ENCODE measurements at places on chromosomes 7 and 10.

GRCh38 chr10:21280971-21281572, 244.4 kb downstream of the SKIDA1 start:
- DNase-seq: no peak

DNA sequence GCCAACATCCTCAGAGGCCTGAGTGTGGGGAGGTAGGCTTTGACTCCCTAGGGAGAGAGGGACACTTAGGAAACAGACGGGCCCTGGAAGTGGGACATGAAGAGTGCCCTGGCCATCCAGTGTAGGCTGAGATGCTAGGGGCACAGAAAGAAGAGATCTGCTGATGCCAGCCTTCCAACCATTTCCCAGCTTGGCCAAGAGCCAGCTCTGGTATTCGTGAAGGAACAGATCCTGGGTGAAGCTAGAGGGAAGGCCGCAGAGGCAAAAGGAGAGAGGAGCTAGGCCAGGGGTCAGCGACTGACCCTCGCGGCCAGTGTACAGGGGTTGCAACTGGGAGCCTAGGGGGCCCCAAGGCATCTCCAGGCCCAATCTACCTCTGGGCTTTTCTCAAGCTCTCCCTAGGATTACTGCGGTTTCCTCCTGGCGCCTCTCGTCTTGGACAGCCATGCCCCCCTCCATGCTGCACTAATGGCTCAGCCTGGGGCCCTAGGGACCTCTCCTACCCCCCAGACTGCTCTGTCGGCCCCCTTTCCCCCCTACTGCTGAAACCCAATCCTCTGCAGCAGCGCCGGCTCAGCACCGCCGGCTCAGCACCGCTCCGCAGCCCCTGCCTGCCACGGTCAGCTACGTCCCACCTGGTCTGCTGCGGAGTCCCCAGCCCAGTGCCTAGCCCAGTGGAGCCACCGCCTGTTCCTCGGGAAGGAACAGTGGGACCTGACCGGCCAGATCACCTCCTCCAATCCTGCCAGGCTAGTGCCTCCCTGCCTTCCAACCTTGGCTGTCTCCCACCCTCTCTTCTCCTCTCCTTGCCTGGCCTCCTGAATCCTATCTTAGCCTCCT, at the start of gene ASIC3:
TSS of gene ASIC3 (plus strand) at position 556 of the 840 bp plus-strand sequence. CDS start 355 bp downstream, outside the sequence.
- no peak for DNase-seq

DNA sequence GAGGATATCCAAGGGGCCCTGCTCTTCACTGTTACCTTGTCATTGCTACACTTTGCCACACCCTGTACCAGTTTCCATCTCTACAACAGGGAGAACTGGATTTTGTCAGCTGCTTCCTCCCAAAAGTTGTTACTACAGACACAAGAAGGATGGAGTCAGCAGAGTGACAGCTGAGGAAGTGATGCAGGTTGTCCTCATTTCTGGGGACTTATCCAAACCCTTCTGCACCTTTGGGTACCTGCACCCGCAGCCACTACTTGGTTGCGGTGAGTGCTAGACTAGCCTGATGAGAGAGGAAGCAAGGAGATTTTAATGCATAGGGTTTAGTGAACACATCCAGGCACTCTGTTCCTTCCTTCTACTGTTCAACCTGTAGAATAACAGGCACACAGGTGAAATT, 281.0 kb downstream of the RPS24 start:
- no peak for DNase-seq

DNA sequence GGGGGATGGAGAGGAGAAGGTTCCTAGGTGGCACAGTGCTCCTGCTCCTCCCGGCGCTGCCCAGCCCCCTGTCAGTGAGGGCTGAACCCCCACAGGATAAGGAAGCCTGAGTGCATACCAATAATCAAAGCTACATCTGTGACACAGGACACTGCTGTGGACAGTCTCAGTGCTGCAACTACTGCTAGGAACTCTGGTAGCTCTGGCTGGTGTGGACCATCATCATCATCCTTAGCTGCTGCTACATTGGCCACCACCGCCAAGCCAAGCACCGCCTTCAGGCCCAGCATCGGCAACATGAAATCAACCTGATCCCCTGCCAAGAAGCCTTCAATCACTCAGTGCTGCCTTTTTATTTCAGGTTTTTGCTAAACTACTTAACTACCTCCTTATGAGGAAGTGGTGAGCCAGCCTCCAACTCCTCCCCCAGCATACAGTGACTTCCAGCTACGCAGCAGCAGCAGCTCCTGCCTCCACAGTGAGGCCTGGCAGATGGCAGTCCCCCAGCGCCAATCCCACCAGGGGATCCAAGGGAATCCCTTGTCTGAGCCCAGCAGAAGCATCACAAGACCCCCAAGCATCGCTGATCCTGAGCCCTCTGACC, 32.1 kb upstream of the SLC26A4 start:
- DNase-seq: no peak

DNA sequence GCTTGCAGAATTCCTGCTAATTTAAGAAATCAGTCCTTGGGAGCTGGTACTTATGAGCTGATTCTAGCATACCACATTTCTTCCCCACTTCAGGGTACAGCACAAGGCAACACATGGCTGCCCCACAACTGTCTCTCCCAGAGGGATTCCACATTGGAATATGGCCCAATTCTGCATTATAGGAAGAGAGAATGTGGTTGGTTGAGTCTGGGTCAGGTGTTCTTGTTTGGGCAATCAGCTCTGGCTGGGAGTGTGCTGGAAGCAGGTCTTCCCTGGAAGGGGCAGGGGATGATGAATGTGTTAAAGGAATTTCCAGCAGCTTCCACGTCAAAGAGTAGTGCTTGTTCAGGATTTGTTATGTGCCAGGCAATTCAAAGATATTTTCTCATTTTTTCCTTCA, 95.7 kb downstream of the BUB3 start:
- no peak for DNase-seq

DNA sequence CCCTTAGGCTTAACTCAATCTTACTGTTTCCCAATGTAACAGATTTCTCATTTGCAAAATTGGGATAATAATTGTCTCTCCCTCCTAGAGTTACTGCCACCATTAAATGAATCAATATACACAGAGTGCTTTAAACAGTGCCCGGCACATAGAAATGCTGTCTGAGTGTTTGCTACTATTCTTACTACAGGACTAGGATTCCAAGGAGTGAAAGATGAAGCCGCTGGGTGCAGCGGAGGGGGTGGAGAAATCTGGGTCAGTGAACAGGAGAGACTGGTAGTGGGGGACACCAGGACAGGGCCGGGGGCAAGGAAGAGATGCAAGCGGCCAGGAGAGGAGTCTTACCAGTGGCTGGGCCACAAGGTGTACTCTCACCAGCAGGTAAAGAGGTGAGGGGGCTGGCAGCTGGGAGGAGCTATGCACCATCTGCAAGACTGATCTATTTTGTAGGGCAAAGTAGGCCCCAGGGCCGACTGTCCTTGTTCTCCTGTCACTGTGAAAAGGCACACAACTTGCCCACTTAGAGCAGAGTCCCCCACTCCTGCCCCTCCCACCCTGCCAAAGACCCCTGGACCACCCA, 18.5 kb upstream of the PRRT4 start:
- DNase-seq: no peak

DNA sequence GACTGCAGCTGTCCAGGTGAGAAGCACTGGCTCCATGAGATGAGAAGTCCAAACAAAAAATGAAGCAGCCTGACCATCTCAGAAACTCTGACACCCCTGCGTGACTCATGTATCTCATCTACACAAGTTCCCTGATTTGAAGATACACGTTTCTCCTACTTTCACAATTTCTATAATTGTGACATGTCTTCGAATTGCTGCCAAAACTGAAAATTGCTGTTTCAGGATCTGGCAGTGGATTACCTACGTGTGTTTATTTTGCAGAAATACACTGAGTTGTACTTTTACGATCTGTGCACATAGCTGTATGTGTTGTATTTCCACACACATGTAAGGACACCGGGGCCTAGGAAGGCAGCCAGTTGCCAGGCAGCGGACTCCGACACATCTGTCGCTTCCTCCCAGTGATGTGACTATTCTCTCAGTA, 53.2 kb downstream of the LARP4B start:
- DNase-seq: no peak

GRCh38 chr10:77580482-77580881, 57.1 kb downstream of the KCNMA1 start:
- no peak for DNase-seq

DNA sequence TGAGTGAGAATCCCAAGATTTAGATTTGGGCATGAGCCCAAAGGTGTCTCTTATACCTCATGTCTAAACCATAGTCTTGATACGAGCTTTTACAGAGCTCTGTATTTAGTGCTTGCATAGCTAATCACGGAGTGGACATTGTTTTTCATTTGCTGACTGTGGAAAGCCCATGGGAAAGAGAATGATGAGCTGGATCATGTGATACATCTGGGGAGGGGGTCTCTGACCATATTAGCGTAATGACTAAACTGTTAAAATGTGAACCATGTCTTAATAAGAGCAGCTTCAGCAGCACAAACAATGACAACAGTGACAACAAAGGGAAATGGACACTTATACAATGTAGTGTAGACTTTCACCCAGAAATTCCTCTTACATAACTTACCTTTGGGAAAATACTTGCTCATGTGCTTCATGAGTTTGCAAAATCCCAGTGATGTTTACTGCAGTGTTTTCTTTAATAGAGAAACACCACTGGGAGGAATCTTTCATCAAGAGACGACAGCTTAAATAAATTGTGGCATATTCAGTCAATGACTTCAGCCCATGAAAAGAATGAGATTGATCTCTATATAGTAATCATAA, 44.0 kb upstream of the ITGB1 start:
- no peak for DNase-seq

DNA sequence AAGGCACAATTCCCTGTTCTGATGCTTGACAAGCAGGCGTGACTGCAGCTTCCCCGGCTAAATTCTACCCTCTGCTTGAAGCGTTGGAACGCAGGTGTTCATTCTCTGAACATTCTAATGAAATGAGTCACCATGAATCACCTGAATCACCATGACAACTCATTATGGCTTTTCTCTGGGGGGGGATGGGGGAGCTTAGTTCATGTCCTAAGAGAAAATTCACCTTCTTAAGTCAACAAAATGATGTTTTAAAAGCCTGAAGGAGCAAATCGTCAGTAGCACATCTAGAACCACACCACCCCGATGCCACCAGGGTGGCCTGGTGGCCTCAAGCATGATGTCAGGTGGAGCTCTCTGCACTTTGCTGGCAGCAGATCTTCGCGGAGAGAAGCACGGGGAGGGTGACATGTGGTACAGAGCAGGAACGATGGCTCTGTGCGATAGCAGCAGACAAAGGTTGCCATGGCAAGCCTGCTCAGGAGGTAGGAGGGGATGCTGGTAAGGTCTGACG, 33.7 kb downstream of the DDC start:
- peak; percentile 83 for DNase-seq

DNA sequence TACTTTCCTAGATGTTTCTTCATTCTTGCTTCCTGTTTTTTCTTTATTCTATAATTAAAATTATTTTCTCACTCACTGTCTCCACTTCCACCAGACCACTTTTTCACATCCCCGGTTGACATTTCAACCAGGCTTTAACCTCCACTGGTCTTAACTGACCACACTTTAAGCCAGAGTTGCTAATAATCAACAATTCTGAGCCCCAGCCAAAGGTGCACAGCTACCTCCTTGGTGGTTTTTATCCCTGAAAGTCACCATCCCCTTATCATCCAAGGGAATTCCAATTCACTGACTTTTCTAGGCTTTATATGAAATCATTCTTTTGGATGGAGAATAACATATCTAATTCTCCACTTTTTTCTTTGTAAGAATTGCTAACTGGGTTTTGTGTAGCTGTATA, 138.9 kb downstream of the FRMD4A start:
- no peak for DNase-seq

GRCh38 chr7:19585761-19586160, 123.1 kb downstream of the POLR1F start:
- DNase-seq: no peak

DNA sequence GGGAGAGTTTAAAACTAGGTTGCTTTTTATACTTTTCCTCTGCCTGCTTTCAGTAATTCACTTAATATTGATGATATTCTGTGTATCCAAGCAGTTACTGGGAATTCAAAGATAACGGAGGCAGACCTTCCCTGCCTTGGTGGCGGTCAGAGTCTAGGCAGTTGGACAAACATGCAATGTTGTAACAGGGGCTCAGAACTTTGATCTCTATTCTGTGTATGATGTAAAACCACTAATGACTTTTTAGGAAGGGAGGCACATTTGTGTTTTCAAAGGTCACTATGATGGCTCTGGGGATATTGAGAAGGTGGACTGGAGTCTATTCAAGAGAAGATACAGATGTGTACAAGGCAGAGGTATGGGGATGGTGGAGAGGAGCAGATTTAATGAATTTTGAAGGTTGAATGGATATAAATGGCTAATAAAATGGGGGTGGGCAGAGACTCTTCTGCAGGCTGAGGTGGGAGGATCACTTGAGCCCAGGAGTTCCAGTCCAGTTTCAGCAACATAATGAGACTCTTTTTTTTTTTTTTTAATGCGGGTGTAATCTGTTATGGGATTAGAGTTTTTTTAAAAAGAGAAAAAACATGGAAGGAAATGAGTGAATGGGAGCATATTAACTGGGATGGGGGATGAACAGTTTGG, 5.7 kb upstream of the PON2 start:
- no peak for DNase-seq

GRCh38 chr7:112192236-112193154, 13.7 kb downstream of the DOCK4 start:
- DNase-seq: no peak

- no peak for DNase-seq
Measured at GRCh38 chr7:148327379-148327778, 263.2 kb upstream of the C7orf33 start.

DNA sequence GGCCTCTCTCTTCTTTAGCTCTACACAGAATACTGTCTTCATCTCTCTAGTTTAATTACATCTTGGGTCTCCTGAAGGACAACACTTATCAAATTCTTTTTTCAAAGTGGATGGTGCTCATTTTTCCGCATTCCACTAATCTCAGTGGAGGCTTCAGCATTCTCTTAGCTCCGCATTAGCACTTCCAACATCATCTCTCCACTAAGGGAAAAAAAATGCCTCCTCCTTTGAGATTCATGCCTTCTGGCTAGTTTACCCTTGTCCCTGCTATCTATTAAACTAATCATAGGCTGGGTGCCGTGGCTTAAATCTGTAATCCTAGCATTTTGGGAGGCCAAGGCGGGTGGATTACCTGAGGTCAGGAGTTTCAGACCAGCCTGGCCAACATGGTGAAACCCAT, 9.2 kb downstream of the PPP3CB start:
- DNase-seq: no peak

- DNase-seq: no peak
Measured at GRCh38 chr10:22456486-22456885, 111.2 kb downstream of the SPAG6 start.

DNA sequence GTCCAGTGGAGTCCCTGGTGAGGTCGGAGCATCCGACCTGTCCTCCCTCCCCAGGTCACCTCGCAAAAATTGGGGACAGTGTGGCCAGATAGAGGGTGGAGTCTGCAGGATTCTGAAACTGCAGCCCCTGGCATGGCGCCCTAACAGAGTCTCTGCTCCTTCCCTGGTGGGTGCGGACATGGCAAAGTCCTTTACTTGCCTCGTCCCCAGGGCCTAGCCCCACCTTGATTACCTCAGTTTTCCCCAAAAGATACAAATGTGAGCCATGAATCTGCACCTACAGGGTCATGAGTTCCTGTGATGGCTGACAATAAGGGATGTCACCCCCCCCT, 47.7 kb downstream of the NPVF start:
- DNase-seq: no peak

- DNase-seq: no peak
Measured at GRCh38 chr7:40571796-40572195, 437.0 kb downstream of the SUGCT start.

GRCh38 chr7:15016766-15017165, 114.2 kb upstream of the DGKB start:
- peak; percentile 78 for DNase-seq

- no peak for DNase-seq
Measured at GRCh38 chr7:94176694-94177200, 172.6 kb upstream of the BET1 start.

GRCh38 chr10:44574596-44575480, 189.9 kb upstream of the CXCL12 start:
- no peak for DNase-seq

All from putamen (tissue), 1 donor.